AG20443 (cell line): ENCODE measurements at places on chromosomes 3 and 15.

GRCh38 chr3:72067721-72068120, 282.8 kb upstream of the PROK2 start:
- DNase-seq: no peak

GRCh38 chr3:160649596-160649995, 27.4 kb upstream of the ARL14 start:
- no peak for DNase-seq

DNA sequence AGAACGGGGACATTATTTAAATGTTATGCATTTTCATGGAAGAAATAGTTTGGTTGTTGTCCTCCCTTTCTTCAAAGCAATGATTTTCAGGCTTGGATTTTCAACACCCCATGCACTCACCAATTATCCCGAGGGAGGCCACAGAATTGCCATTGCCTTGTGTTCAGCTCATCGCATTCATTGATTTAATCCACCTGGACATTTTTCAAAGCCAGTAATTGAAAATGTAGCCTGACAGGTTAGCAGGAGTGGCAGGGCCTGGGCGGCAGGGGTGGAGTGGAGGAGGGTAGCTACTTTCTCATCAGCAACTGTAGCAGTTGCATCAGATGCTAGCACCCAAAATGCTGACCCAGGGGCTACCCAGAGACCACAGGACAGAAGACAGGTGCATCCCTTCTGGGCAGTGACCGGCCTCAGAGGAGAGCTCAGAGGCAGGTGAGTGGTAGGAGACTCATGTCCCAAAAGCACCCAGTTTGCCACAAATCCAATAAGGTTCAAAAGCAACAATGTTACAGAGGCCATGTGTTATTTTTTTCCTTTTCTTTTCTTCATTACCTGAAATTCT, 242.4 kb downstream of the CD47 start:
- no peak for DNase-seq

- DNase-seq: no peak
Observed at GRCh38 chr3:9402410-9403228, 5.2 kb downstream of the SETD5 start.

- peak; percentile 87 for DNase-seq
Observed at GRCh38 chr3:71955240-71956068, 170.5 kb upstream of the PROK2 start.

- DNase-seq: no peak
Observed at GRCh38 chr15:46525984-46526725, 891.3 kb downstream of the SQOR start.

DNA sequence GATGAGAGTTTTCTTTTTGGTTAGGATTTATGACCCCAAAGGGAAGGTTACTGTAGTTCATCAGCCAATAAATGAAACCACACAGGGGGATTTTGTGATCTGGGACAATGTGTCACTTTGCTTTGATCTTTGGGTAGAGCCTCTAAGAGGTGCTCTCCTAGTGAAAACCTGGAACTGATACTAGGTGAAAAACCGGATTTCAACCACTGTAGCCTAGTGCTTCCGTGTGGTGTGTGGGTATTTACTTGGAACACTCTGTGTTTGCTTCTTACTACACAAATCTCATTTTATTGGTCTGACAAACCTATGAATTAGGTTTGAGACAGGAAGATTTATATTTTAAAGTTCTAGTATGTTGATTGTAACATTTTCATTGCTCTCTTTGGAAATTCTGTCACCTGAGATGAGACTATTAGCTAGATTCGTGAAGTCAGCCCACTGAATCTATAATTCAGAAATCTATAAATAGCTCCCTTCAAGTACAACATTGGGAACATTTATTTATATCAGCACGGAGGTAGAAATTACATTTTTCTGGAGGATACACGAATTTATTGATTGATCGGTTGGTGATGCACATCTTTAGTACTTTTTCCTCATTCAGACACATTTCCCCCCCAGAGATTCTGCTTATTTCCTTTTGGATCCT, 119.8 kb downstream of the AKAP13 start:
- no peak for DNase-seq

- DNase-seq: no peak
Observed at GRCh38 chr3:59186725-59187124, 136.9 kb upstream of the CFAP20DC start.

- DNase-seq: no peak
Observed at GRCh38 chr3:106703524-106703923, 673.7 kb upstream of the CCDC54 start.

DNA sequence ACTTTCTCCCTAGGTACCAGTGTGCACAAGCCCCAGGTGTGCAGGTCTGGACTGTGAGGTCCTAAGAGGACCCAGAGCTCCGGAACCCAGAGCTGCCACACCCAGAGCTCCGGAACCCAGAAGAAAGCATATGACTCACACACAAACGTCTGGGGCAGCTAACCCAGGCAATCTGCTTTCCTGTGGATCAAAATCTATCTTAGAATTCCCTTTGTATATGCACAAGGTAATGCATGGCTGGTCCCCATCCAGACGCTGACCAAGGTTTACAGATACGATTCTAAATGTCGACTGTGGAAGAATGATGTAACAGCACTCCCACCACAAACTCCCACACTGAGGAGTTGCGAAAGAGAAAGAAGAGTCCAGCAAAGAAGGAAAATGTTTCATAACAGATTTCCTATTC, 15.7 kb downstream of the KCNMB2 start:
- peak; percentile 42 for DNase-seq
